Right atrium auricular region (tissue), 2 donors: ENCODE measurements at places on chromosomes 16 and 17. TPM values are rescaled to one million over a fixed set of nuclear protein-coding genes. Genes with fewer than 3 reads are reported as not detected.

UNC13D gene
- 11.1 TPM for total RNA-seq

GRCh38 chr16:66639091-66639885 lies 34.8 kb downstream of the CMTM3 start:
- DNase-seq, result no peak

DNA sequence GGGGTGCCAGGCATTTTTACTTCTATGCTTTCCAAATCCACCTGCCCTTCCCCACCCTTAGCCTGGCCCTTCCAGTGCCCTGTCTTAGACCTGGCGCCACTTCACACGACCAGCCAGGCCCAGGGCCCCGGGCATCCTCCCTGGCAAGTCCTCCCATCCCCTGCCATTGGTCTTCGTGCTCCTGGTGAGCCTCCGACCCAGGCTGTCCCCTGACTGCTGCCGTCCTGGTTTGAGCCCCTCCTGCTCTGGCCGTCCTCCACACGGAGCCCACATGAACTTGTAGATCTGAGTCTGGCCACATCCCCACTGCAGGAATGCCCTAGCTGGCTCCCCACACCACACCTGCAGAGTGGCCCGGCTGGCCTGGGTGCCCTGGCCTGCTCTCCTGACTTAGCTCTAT lies 44.0 kb downstream of the PRMT7 start:
- DNase-seq, result no peak

DNA sequence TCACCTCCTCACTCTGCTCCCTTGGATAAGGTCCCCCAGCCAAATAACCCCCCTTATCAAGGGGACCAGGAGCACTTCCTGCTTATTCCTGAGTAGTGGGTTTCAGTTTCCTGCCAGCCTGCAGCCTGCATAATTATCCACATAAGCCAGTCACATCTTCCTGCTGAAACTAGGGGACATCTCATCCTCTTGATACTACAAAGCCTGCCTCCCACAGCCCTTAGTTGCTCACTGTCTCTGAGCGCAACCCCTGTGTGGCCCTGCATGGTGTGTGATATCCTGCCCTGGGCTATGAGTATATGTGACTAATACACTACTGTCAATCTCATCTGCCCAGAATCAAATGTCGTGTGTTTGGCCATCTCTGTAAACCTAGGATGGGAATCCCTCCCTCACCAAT lies 8.0 kb upstream of the XYLT2 start:
- DNase-seq, result no peak
